Hematopoietic multipotent progenitor cell treated with erythropoietin and hydrocortisone succinate and interleukin-3 and kit ligand, for 4 days (in vitro differentiated cells): ENCODE measurements at places on chromosomes 2 and 18.
A peak's percentile ranks its signal among the peaks of the same experiment; 100 is the strongest.

GRCh38 chr18:57533868-57534510, 52.5 kb downstream of the FECH start:
- DNase-seq = no peak

DNA sequence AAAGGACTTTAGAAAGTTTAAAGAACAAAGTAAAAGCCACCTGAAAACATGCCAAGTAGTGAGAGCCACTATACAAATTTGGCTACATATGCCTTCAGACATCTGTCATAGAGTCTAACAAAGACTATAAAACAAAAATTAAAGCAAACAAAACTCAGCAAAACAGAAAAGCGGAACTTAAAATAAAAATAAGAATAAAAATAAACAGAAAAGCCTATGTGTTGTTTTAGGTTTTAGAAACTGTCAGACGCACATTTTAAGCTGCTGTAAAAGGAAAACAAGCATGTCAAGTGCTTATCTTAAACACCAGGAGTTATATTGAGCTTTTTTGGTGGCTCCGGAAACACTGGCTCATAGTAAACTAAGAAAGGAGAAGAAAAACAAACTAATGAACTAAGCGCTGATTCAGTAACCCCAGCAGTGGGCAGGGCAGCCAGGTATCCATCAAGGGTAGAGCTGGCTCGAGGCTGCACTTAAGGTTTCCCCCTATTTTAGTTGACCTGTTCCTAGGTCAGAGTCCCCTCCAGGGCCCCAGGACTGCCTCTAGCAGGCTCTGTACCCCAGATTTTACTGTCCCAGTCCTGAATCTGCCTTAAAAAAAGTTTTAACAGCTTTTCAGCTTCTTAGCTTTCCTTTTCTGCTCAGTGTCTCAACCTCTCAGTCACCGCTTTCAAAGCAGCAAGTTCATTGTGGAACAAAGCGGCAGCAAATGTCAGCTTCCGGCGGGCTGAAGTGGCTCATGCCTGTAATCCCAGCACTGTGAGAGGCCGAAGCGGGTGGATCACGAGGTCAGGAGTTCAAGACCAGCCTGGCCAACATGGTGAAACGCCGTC, 15.4 kb upstream of the RMC1 start:
- DNase-seq = peak; percentile 91

GRCh38 chr18:36685580-36685979, 143.2 kb downstream of the TPGS2 start:
- DNase-seq = no peak

DNA sequence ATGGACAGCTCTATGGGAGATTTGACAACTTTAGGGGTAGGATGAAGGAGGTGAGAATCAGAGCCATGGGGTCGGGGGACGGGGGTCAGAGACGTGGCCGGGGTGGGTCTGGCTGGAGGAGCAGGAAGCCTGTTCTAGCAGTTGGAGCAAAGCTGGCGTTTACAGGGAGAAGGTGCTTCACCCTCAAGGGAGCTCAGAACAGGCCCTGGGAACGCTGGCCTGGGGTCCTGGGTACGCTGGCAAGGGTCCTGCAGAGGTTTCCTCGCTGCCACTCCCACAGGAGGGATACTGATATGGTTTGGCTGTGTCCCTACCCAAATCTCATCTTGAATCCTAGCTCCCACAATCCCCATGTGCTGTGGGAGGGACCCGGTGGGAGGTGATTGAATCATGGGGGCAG, 205.0 kb upstream of the ARL4C start:
- DNase-seq = no peak

GRCh38 chr2:82282111-82282882, 1977.7 kb upstream of the LRRTM1 start:
- DNase-seq = peak; percentile 5

GRCh38 chr2:201448701-201449100, 2.6 kb downstream of the TRAK2 start:
- no peak for DNase-seq

- DNase-seq = no peak
Observed at GRCh38 chr2:44843086-44843485, 98.4 kb upstream of the SIX3 start.

- DNase-seq = no peak
Observed at GRCh38 chr2:19753314-19753713, 148.5 kb downstream of the TTC32 start.

DNA sequence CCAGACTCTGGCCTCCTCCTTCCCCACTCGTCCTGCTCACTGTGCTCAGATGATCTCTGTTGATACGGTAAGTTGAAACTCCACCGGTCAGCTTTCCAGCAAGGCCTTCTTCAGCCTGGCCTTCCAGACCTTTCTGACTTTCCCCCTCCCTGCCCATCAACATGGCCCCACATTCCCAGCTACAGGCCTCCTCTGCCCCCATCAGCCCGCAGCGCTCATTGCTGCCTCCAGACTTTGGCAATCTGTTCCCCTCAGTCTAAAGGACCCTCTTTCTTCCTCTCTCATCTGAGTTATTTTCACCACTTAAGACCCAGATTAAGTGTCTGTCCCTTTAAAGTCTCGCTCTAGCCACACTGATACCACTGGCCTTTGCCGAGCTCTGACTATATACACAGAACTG, 10.6 kb downstream of the LOXHD1 start:
- no peak for DNase-seq

GRCh38 chr2:9404451-9404850, 18.9 kb downstream of the ITGB1BP1 start:
- DNase-seq = no peak

DNA sequence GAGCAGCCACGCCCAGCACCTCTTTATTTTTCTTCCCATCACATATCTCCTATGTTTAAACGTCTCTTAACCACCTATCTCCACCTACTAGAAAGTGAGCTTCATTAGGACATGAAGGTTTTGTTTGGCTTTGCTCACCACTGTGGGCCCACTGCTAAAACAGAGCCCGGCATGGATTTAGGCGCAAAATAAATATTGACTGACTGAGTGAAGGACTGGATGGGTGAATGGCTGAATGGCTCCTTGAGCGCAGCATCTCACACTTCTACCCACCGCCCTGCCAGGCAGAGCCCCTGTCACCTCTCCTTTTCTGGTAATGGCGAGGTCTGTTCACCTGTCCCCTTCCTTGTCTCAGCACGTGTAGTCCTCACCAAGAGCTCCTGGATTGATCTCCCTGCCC, 10.1 kb downstream of the CAPG start:
- no peak for DNase-seq

- DNase-seq = peak; percentile 40
Observed at GRCh38 chr2:207073801-207074678, 91.7 kb downstream of the KLF7 start.

DNA sequence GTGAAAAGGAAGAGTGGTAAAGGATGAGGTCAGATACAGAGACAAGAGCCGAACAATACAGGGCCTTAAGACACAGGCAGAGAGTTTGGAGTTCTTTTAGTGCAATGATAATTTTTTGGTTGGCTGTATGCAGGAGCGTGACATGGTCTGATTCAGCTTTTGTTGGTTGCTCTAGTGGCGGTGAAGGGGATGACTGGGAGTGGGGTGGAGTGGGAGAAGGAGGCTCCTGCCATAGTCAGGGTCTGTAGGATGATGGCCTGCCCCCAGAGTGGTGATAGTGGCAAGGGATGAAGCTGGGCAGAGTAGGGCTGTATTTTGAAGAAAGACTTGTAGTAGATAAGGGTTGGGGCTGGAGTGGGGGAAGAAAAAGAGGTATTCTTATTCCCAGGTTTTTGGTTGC, 306.6 kb upstream of the VWC2L start:
- peak; percentile 15 for DNase-seq

DNA sequence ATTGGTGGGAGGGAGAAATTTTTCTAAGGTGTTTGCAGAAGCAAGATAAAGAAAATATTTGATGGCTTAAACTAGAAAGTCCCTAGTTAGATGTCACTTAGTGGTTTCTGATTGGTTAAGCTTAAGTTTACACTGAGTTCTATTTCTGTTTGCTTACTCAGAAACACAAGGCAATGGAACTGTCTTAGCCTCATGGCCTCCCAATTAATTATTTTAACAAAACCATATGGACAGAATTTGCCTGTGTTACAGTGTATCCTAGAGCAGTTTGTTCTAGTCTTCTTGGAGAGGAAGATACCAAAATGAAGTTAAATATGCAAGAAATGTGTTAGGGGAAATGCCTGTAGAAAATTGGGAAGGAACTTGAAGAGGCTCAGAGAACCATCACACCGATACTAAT, 4.6 kb upstream of the IMPACT start:
- DNase-seq = no peak

DNA sequence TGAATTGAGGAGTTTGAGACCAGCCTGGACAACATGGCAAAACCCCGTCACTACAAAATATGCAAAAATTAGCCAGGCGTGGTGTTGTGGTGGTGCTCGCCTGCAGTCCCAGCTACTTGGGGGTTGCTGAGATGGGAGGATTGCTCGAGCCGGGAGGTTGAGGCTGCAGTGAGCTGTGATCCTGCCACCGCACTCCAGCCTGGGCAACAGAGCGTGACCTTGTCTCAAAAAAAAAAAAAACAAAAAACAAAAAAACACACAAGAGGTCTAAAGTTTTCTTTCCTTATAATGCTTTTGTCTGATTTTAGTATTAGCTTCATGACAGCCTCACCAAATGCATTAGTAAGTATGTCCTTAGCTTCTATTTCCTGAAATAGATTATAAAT, 43.1 kb downstream of the VPS54 start:
- no peak for DNase-seq

DNA sequence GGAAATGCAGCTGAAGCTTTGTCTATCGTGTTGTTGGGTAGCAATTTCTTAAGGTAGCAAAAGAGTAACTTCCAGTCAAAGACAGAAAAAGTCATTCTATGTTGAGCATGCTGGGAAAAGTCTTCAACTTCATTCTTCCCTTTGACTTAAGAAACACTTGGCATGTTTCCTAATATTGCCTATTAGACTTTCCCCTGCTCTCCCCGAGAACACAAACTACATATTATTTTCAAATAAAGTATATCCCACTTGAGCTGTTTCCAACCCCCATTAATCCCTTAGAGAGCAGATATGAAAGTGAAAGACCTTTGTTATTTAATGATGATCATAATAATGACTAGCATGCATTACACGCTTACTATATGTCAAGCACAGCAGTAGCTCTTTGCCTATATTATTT, 136.0 kb upstream of the SPOPL start:
- DNase-seq = no peak

- no peak for DNase-seq
Observed at GRCh38 chr2:38141501-38141900, 65.5 kb upstream of the CYP1B1 start.

- DNase-seq = no peak
Observed at GRCh38 chr2:67318993-67319481, 78.1 kb upstream of the ETAA1 start.

DNA sequence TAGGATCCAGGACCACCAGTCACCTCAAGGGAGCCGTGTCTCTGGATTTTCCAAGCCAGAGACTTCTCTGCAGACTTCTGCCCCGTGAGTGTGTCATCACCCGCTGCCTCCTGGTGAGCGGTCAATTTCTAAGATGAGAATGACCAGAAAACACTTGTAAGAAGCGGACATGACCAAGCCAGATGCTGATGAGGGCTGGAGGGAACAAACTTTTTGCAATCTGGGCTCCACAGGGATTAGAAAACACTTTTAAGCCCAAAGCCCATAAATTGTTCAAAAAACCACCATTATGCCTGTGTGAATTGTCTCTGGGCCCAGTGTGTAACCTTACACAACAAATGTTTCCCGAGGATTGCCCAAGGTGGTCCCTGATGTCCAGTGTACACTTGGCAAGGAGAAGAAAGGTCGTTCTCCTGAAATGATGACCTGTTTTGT, 5.3 kb upstream of the NPPC start:
- no peak for DNase-seq

- no peak for DNase-seq
Observed at GRCh38 chr2:55922291-55922907, 1.2 kb downstream of the EFEMP1 start.

DNA sequence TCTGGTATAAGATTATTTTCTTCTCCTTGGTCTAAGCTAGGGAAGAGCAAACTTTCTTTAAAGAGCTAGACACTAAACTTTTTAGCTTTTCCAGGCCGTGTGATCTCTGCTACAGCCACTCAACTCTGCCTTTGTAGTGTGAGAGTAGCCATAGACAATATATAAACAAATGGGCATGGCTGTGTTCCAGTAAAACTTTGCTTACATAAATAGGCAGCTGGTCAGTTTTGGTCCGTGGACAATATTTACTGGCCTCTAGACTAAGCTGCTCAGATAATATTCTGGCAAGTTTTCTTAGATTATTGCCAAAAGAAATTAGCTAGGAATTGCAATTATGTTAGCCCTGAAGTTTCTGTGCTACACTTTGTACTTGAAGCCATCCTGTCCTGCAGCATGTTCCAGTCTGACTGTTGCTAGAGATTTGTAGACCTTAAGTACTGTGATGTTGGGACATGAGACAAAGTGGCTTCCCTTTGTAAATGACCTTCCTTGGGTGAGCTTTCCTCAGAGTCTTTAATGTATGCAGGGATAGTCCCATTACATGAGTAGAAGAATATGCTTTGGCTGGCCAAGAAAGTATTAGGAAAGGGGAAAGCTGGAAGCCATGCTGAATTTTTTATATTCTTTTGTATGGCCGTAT, 126.9 kb downstream of the SOX11 start:
- no peak for DNase-seq

- peak; percentile 75 for DNase-seq
Observed at GRCh38 chr18:21489119-21489750, 111.3 kb downstream of the ESCO1 start.

GRCh38 chr2:10434886-10435819, 13.0 kb downstream of the ODC1 start:
- DNase-seq = peak; percentile 94

DNA sequence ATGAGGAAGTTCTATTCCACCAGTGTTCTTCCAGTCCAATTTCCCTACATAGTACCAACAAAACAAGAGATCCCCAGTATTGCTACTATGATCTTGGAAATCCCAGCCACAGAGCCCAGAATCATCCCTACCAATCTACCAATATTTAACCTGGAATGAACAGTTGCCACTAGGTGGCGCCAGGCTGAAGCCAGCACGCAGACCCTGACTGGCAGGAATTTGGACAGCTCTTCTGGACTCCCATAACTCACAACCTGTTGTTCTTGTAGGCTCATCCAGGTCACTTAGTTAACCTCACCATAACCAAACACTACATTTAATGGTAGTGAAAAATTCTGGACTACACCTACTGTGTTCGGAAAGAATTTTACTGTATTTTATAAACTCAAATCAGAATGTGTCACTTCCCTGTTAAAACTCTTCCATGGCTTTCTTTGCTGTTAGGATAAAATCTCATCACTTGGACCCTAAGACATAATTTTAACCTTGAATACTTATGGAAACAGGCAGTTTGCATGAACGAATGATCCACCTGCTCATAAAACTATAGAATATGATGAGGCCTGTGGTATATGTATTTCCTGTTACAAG, 59.8 kb upstream of the SLC38A11 start:
- peak; percentile 85 for DNase-seq

- DNase-seq = no peak
Observed at GRCh38 chr2:5841126-5841525, 148.9 kb downstream of the SOX11 start.

- DNase-seq = no peak
Observed at GRCh38 chr2:106864051-106864450, 21.9 kb downstream of the ST6GAL2 start.

GRCh38 chr2:132669908-132670495, at the start of gene LYPD1:
LYPD1 (minus strand) TSS chr2:132670205; CDS start chr2:132669932, 273 bp downstream.
- peak; percentile 17 for DNase-seq
